ENCODE measurements at places on chromosomes 3 and 15. TPM values are rescaled to one million over a fixed set of nuclear protein-coding genes. Genes with fewer than 3 reads are reported as not detected.

- peak; percentile 72 for DNase-seq
Measured at GRCh38 chr3:159988617-159989271, at the start of gene IL12A. TSS of gene IL12A (plus strand) at chr3:159988835.

DNA sequence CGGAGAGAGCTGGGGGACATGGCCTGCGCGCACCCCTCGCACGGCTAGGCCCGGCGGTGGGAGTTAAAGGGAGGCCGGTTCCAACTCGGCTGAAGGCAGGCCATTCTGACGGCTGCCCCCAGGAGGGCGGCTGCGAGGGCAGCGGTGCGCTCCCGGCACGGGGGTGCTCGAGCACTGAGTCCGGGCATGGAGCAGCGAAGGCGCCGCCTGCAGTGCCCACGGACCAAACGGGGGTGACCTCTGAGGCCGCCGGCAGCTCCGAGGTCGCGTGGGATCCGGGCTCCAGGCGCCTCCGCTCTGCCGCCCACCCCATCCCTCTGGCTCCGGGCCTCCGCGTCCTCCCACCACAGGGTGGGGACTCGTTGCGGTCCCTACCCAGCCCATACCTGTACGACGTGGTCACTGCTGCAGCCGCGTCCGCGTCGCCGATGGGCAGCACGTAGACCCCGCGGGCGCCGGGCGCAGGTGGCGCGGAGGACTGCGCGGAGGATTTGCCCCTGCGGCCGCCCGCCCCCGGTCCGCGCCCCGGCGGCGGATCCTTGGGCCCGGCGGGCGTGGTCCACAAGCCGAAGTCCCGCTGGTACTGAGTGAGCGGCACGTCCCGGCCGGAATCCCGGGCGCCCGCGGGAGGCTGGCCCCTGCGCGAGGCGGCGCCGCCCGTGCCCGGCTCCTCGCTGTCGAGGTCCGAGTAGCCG is 469 bp downstream of the MAP6D1 start:
- DNase-seq: no peak

DNA sequence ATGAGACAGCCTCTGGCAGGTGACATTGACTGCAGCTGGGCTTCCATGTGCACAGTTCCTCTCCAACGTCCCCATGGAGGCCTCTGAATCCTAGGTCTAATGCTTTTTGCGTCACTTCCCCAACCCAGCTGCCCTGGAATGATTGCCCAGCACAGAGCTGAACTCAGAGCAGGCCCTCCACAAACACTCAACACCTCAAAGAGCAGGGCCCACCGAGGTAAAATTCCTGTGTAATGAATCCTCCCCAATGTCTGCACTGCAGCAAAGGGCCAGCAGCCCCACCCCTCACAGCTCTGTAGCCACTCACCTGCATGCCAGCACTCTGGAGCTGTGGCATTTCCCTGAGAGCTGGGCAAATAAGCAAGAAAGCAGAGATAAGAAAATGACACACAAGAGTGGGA is 42.6 kb upstream of the DUSP7 start:
- no peak for DNase-seq

The OXTR gene
- total RNA-seq: 0.32 TPM

- DNase-seq: no peak
Measured at GRCh38 chr15:68209735-68210408, 4.7 kb upstream of the CALML4 start.

The CCR2 gene
- 1.3 TPM for total RNA-seq

The CFAP161 gene
- 1.0 TPM for total RNA-seq

DNA sequence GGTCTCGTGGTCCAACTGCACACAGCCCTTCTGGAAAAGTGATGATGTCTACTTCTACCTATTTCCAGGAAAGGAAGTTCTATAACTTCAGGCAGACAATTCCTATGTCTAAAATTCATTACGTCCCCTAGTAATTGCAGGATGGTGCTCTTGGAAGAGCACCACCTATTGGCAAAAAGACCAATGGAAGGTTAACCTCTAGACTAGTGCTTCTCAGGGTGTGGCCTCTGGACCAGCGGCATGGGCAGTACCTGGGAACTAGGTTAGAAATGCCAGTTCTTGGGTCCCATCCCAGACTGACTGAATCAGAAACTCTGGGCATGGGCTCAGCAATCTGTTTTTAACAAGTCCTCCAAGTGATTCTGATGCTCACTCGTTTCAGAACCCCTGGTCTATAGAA is 258.3 kb upstream of the ICE2 start:
- no peak for DNase-seq

The PRR20G gene
- not detected for total RNA-seq

- no peak for DNase-seq
Measured at GRCh38 chr3:41579861-41580260, 380.6 kb downstream of the CTNNB1 start.

Data from breast epithelium (tissue), 4 donors.